ENCODE measurements at places on chromosomes 7 and 10. TPM values are rescaled to one million over a fixed set of nuclear protein-coding genes. Genes with fewer than 3 reads are reported as not detected.

- DNase-seq: no peak
These were observed 347.7 kb downstream of the PARD3 start for GRCh38 chr10:34467364-34467763.

The MMRN2 gene
- polyA plus RNA-seq: 0.32 TPM

DNA sequence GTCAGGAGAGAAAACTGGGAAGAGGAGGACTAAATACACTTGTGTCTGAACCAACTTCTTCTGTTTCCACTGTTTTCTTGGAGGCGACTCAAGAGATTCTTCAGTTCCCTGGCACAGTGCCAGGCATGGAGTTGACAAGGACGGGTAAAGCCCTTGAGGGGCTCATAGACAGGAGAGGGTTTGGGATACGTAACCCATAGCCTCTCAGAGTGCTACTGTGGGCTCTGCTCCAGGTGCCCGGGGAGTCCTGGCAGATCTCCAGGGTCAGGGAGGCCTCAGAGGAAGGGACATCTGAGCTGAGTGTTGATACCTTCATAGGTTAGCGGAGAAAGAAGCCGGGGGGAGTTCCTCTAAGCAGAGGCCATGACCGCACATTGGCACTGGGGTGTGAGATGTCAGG lies 42.0 kb downstream of the GALNT17 start:
- DNase-seq: no peak

GRCh38 chr7:153065051-153065450 lies 305.5 kb downstream of the ACTR3B start:
- no peak for DNase-seq

The DMBT1 gene
- polyA plus RNA-seq: 0.05 TPM

All from GM23338 (cell line).